ENCODE measurements at places on chromosomes 16 and 17.

GRCh38 chr17:8703001-8703400, 41.6 kb downstream of the CCDC42 start:
- DNase-seq, result no peak

DNA sequence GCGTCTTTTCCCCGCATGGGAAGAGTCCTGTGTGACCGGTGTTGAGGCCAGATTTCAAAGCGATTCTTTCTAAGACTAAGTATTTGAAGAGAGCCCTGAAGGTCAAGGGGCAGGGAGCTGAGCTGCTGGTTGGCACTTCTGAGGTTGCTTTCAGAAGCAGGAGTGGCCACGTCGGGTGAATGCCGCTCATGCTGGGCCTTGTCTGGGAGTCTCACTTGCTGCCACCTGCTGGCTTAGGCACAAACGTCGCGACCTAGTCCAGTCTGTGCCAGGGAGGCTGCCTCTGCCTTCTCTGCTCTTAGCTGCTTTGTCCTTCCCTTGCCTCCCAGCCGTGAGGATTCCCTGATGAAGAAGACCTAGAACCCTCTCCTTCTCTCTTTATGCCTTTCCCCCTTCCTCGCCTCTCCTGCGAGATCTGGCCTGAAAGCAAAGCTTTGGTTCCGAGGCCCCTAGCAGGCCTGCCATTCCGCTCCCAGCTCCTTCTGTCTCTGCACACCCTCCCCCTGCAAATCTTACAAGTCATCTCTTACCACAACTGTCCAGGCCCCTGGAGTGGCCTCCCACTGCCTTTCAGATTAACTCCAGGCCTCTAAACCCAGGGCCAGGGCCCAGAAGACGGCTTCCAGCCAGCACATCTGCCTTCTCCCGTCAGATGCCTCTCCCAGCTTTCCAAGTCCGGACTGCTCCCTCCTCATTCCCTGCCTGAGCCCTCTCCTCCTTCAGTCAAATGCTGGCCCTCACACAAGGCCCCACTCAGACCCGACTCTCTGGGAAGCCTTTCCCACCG, 11.4 kb downstream of the CTNS start:
- peak; percentile 44 for DNase-seq

DNA sequence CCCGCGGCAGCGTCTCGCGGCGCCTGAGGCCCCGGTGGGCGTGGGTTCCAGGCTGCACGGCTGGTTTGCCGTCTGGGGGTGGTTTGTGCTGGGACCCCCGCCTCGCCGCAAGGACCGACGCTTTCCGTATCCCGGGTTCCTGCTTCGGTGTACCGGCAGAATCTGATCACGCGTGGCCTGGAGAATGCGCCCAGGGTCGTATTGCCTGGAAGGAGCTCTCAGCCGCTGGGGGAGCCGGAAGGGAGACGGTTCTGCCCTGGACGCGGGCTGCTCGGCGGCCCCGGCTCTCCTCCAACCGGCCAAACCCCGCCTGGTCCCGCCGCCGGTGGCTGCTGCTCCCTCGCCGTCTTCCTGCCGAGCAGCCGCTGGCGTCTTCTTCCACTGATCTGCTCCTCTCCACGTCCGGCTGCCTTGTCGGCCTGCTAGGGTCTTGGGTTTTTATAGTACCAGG, 39.8 kb downstream of the ZNF778 start:
- peak; percentile 39 for DNase-seq

GRCh38 chr16:24156777-24157176, 99.4 kb upstream of the CACNG3 start:
- no peak for DNase-seq

- DNase-seq, result peak; percentile 91
Measured at GRCh38 chr17:13002761-13003453, 14.9 kb downstream of the ELAC2 start.

GRCh38 chr16:65315081-65315780, 193.4 kb upstream of the CDH11 start:
- no peak for DNase-seq

DNA sequence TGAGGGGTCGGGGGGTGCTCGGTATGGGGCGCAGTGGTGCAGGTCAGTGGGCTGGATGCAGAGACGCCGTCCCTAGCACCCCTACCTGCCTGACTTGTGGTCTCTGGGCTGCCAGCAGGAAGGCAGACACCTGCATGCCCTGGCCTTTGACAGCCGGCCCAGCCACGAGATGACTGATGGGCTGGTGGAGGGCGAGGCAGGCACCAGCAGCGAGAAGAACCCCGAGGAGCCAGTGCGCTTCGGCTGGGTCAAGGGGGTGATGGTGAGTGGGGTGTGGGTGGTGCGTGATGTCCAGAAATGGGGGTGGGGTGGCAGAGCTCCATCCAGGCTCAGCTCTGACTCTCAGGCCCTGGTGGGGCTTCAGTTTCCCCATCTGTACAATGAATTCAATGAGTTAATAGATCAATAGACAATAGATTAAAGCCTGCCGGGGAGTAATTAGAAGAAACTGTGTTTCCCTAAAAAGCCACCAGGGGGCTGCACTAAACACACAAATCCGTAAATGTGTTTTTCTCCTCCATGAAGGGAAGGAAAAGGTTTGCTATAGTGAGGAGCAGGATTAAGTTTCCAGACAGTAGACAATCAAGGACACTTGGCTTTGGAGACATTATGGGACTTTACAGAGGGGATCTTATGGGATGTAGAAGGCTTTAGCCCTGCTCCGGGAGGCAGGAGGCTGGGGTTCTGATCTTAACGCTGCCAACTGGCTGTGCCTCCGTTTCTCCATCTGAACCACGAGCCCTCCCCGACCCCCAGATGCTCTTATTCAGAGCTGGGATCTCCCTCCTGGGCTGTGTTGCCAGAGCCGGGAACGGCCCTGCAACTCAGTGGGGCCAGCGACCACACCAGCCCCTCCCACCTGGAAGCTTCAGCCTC, 2.2 kb downstream of the SLC12A3 start:
- peak; percentile 87 for DNase-seq

DNA sequence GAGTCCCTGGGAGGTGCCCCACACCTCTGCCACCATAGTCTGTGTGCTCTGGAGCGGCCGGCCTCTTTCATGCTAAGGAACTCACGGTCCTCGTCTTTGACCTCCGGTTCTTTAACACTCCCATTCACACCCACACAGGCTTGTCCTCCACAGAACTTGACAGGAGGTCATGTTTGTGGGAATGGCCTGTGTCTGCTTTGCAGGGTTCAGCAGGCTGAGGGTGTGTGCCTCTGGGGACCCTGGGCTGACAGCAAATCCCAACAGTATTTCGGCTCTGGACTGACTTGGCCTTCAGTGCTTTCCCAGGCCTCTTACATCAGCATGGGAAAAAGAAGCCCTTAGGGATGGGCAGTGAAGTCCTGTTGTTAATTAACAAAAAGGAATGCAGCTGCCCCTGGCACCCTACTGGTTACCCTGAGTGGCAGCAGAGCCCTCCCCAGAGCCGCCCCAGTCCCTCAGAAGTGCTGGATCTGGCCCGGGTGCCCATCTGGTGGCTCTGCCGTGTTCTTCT, 35.4 kb upstream of the ADORA2B start:
- DNase-seq, result no peak

GRCh38 chr17:6429266-6429665, 5.7 kb downstream of the AIPL1 start:
- DNase-seq, result no peak

GRCh38 chr16:64182985-64183384, 938.9 kb downstream of the CDH11 start:
- peak; percentile 34 for DNase-seq

- DNase-seq, result no peak
Measured at GRCh38 chr17:41618341-41619035, 5.9 kb downstream of the KRT17 start.

All from adipocyte (in vitro differentiated cells).